ENCODE measurements at places on chromosomes 3 and 15.

DNA sequence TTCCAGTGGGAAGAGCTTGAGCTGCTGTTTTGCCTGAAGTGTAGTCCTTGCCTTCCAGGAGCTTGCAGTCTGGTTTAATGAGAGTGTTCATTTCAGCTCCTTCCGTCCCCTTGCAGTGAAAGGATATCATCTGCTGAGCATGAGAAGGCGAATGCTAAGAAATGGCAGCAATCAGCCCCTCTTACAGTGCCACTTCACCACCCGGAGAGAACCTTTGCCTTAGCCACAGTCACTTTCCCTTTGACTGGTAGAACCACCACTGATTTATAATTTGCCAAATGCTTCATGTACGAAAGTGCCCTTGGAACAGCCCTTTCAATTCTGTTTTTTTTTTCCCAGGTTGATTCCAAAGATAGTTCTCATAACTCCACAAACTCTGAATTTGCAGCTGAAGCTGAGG lies 11.5 kb downstream of the TATDN2 start:
- no peak for DNase-seq

DNA sequence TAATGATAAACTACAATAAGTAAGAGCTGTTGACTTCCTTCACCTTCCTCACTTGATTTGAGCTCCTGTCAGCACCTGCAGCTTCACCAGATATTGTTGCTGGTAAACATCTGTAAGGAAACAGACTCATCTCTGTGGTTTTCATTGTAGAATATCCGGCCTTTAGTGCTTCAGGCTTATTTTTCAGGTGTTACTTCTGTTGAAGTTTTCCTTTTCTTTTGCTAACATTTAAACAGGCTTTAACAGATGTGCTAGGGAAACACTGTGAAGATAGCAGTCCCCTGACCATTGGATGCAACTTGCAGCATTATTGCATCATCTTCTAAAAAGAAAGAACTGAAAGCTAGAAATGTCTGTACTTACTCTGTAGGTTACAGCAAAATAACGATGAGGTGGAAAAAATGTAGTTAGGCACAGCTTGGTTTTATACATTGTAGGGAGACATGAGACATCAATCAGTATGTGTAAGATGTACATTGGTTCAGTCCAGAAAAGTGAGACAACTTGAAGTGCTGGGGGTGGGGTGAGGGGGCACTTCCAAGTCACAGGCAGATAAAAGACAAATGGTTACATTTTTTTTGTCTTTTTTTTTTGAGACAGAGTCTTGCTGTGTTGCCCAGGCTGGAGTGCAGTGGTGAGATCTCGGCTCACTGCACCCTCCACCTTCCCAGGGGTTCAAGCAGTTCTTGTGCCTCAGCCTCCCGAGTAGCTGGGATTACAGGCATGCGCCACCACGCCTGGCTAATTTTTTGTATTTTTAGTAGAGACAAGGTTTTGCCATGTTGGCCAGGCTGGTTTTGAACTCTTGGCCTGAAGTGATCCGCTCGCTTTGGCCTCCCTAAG lies 10.2 kb downstream of the EDEM1 start:
- DNase-seq: peak; percentile 61

DNA sequence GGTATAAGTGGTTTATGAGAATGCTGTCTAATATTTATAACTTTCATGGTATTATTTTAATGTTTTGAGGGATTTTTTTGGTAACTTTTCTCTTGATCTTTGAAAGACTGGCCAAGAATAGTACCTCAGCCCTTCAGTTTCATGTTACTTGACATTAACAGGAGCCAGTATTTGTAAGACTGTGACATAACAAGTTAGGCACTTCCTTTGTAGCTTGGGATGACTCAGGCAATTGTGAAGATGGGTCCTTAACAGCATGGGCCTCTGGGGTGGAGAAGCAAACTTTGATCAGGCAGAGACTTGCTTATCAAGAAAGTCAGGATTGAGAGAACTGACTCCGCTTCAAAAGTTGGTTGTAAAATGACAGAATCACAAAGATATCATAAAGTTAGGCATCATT lies 9.5 kb downstream of the LRRC49 start:
- DNase-seq: no peak

- DNase-seq: peak; percentile 62
Measured at GRCh38 chr3:31472479-31473390, 60.0 kb upstream of the STT3B start.

GRCh38 chr15:40931300-40932142 lies 2.4 kb downstream of the DLL4 start:
- no peak for DNase-seq

DNA sequence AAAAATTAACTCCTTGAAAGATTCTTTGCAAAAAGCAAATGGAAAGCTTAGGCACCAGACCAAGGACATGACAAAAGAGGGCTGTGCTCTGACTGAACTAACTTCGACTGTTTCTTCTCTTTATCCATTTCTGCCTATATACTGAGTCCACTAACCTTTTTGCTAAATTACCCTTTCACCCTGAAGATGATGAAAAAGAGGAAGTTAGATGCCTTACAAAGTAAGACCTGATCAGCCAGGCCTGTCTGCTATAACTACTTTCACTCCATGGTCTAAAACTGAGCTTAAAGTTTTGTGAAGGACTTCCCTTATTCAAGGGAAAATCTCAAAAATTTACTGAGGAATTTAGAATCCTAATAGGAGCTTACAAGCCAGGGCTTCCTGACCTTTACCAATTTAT lies 6.2 kb upstream of the IGSF10 start:
- DNase-seq: no peak

DNA sequence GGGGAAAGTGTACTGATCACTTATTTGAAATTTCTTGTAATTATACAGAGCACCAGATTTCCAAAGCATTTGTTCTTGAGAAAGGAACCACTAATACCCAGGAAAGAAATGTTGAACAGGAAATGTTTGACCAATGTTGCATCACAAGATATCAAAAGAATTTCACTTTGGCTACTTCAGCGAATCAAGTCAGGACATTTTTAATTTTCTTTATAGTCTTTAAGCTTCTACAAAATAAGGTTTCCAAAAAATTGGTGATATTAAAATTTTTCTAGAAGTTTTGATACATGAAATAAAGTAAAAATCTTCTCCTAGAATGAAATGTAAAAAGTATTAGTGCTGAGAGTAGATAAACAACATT lies 421.9 kb downstream of the MECOM start:
- DNase-seq: no peak

DNA sequence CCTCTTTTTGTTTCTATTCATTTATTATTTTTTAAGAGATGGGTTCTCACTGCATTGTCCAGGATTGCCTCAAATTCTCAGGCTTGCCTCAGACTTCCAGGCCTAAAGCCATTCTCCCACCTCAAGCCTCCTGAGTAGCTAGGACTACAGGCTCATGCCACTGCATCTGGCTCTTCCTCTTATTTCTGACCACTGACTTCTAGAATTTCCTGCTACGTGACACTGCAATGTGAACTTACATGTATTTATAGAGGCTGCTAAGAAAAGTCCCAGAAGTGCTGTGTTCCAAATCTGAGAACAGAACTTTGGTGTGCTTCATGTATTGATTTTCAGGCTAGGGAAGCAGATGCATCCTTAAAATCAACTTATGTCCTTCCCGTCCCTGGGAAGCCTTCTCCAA lies 407.4 kb downstream of the RSL24D1 start:
- no peak for DNase-seq

Data from activated naive CD4-positive, alpha-beta T cell treated with anti-CD3 and anti-CD28 coated beads for 36 hours (primary cell).